ENCODE measurements at places on chromosomes 12 and 14.

DNA sequence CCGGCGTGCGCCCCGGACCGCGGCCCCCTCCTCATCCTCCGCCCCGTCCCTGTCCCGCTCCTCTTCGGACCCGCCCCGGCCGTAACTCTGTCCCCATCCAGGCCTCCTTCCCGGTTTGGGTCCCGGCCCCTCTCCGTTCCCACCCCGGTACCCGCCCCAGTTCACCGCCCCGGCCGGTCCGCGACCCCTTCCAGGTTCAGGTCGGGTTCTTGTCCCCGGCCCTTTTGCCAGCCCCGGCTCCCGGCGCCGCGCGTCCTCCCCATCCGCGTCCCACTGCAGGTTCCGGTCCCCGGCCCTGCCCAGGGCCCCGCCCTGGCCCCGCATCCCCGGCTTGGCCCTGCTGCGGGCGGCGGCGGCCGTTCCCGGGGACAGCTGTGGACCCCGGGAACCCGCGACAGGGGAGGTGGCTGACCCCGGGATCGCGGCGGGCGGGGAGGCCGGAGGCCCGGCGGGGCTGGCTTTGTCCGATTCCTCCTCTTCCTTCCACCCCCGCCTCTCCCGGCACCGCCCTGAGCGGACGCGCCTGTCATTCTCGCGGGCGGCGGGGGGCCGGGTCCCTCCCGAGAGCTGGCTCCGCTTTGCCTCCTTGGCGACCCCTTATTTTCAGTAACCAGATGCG is 601 bp downstream of the KLC1 start:
- DNase-seq = no peak

GRCh38 chr12:32754111-32754510 is 1.6 kb downstream of the YARS2 start:
- DNase-seq = no peak

DNA sequence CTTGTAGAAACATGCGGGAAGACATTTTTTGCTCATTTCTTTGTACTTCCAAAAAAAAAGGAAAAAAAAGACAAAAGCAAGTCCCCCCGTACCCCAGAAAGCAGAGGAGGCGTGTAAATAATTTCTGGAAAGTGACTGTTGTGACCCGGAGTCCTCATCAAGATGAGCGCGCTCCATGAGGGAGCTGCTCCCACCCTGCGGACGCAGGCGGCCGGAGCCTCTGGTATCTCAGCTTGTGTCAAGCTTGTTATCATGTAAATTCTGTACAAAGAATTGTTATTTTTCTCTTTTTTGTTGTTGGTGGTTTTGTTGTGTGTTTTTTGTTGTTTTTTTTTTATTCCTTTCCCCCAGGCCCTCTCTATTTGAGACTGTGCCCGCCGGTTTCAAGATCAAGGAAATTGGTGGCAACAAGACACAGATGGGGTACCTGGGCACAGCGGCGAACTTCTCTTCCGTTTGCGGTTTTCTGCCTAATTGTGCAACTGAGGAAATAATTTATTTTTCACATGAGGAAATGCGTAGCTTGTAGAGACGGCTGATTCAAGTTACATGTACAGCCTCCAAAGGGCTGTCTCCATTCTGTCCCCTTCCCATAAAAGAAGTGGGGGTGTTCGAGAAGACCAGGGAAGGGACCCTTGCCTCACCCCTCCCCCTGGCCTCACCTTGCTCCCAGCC is 27.0 kb downstream of the HPD start:
- no peak for DNase-seq

GRCh38 chr12:105855361-105856047 is 283.2 kb downstream of the NUAK1 start:
- no peak for DNase-seq

DNA sequence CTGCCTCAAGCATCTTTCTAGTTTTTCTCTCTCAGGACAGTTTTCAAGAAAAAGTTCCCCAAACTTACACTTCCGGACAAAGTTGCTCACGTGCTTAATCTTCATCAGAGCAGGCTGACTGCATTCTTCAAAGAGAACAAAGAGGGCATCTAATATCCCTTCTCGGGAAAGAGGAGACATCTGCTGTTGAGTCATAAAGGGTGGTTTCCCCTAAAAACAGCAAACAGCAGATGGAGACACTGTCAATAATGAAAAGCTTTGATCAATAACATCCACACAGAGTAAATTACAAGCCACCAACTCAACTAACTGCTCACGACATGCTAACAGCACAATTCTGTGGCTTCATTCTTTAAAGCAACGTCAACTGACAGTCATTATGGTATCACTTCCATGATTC is 8.1 kb downstream of the CIT start:
- no peak for DNase-seq

DNA sequence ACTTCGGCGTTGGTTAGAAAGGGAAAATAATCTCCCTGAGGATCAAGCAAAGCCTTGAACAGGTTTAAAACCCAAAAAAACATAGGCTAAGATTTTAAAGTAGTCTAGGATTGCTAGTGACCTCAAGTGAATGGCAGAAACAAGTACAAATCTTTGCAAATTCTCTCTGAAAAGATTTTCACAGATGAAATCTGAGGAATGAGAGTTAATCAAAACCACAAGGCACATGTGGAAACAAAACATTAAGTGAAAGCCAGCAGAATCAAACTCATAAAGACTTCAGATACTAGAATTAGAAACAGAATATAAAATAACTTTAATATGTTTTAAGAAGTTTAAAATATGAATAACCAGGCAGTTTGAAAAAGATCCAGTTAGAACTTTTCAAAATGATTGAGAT is 52.2 kb upstream of the CFL2 start:
- DNase-seq = no peak

- no peak for DNase-seq
These were observed 196.4 kb downstream of the RGS6 start for GRCh38 chr14:72128629-72129028.

GRCh38 chr14:63573581-63573980 is 30.4 kb upstream of the PPP2R5E start:
- DNase-seq = no peak

GRCh38 chr12:69509308-69509736 is 39.1 kb downstream of the FRS2 start:
- no peak for DNase-seq

DNA sequence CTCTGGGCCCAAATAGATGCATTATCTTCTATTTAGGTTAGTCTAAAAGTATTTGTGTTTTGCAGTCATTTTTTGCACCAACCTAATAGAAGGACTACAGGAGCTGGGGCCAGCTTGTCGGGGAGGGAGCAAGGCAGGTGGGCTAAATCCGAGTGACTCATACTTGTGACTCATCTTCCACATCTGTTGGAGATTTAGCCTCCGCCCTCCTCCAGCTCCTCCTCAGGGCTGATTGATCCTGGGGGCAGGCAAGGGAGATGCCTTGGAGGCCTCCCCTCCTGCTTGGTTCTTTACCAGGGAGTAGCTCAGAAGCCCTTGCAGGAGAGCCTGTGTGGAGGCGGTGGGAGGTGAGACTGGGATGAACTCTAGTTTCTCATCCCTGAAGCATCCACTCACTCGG is 27.9 kb downstream of the RHOF start:
- no peak for DNase-seq

- no peak for DNase-seq
These were observed 117.1 kb downstream of the NAV3 start for GRCh38 chr12:77947746-77948145.

- no peak for DNase-seq
These were observed 88.8 kb downstream of the ATF7IP start for GRCh38 chr12:14454098-14454907.

DNA sequence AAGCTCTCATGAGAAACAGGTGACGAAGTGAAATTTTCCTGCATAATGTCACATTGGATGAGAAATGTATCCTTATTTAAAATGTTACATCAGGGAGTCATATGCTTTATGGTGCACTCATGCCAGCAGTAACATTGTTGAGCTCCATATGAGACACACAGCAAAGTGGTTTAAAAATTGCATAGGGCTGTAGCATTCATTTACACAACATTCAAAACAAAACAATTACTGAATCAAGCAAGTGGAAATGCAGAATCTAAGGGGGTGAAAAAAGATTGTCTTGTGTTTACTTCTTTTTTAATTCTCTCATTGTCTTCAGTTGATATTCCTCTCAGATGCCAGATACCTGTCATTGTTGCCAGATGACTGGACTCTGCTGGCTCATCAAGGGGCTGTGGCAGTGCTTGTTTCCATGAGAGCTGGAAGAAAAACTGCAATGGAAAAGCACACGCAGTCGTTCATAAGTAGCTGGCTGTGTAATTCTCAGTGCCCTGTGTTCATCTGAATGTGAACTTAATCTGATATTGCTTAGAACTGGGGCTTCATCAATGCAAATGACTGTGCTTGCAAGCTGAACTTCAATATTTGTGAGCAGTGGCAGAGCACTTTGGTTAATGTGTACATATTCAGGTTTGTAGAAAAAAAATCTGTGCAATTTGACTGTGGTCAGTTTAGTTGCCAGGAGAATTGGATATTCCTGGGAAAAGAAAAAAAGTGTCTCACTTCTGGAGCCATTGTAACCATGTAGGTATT is 305.6 kb downstream of the RAD51B start:
- no peak for DNase-seq

- DNase-seq = no peak
These were observed 4.8 kb downstream of the ABHD4 start for GRCh38 chr14:22602862-22603261.
